Activated CD4-positive, alpha-beta T cell treated with anti-CD3 and anti-CD28 coated beads for 36 hours (primary cell): ENCODE measurements at places on chromosomes 2 and 18. TPM values are rescaled to one million over a fixed set of nuclear protein-coding genes. Genes with fewer than 3 reads are reported as not detected.

The EML6 gene
- total RNA-seq = 0.16 TPM

The SEMA4C gene
- total RNA-seq = 9.6 TPM

The ANKRD30BL gene
- not detected for total RNA-seq

The ABCG8 gene
- total RNA-seq = not detected

The ALLC gene
- not detected for total RNA-seq

The CFAP221 gene
- total RNA-seq = not detected

The FBXO36 gene
- 2.0 TPM for total RNA-seq

The LOXHD1 gene
- total RNA-seq = 0.05 TPM

The ORC2 gene
- total RNA-seq = 68.5 TPM

The GKN1 gene
- total RNA-seq = not detected

The ATP5F1A gene
- total RNA-seq = 375 TPM

The CYTIP gene
- total RNA-seq = 536 TPM

The GAL3ST2 gene
- total RNA-seq = 1.0 TPM

The EMILIN2 gene
- total RNA-seq = 12.0 TPM

The CD207 gene
- total RNA-seq = not detected

The RMC1 gene
- 28.7 TPM for total RNA-seq

The FASTKD2 gene
- 37.0 TPM for total RNA-seq

The PMS1 gene
- 47.4 TPM for total RNA-seq

The PDCD1 gene
- 37.2 TPM for total RNA-seq

The ALPI gene
- total RNA-seq = not detected

The POTEC gene
- total RNA-seq = not detected

The GPC1 gene
- 2.0 TPM for total RNA-seq

The LRRC30 gene
- total RNA-seq = not detected

The NLRC4 gene
- 0.23 TPM for total RNA-seq

The SNORC gene
- 2.1 TPM for total RNA-seq

The GCA gene
- 25.5 TPM for total RNA-seq

The HOXD11 gene
- total RNA-seq = not detected

The ST6GAL2 gene
- not detected for total RNA-seq

The EFEMP1 gene
- total RNA-seq = not detected

The LYPD6 gene
- not detected for total RNA-seq

The ANO7 gene
- 2.1 TPM for total RNA-seq

The LYPD1 gene
- total RNA-seq = not detected

The ACSL3 gene
- 46.2 TPM for total RNA-seq

The DOCK10 gene
- total RNA-seq = 196 TPM

The GGCX gene
- total RNA-seq = 22.2 TPM

The SPHKAP gene
- total RNA-seq = not detected

The SERPINB13 gene
- total RNA-seq = not detected

The GNAL gene
- total RNA-seq = 0.07 TPM

The VSNL1 gene
- not detected for total RNA-seq

The CRYBA2 gene
- not detected for total RNA-seq

The CYS1 gene
- total RNA-seq = not detected

The CRYGC gene
- not detected for total RNA-seq

The IL36A gene
- total RNA-seq = not detected

The DCDC2C gene
- total RNA-seq = not detected

The HOXD3 gene
- not detected for total RNA-seq

The PRSS56 gene
- total RNA-seq = not detected

The ATP6V1C2 gene
- total RNA-seq = not detected

The ALK gene
- total RNA-seq = not detected
